ENCODE measurements at places on chromosomes 16 and 17. TPM values are rescaled to one million over a fixed set of nuclear protein-coding genes. Genes with fewer than 3 reads are reported as not detected.

Gene SLC35B1
- total RNA-seq, result 84.7 TPM

Gene KRTAP2-3
- total RNA-seq, result not detected

Gene CUEDC1
- 16.4 TPM for total RNA-seq

Gene SMIM5
- total RNA-seq, result not detected

Gene SRR
- 23.2 TPM for total RNA-seq

Gene SOX15
- total RNA-seq, result not detected

Gene FAM20A
- not detected for total RNA-seq

Gene TMEM235
- not detected for total RNA-seq

Gene IGSF6
- total RNA-seq, result not detected

Gene GTF3C1
- 84.8 TPM for total RNA-seq

Gene RGS11
- 1.1 TPM for total RNA-seq

Gene PIK3R5
- not detected for total RNA-seq

Gene TOP2A
- 134 TPM for total RNA-seq

Gene CDC6
- 29.1 TPM for total RNA-seq

Gene NPTX1
- 0.15 TPM for total RNA-seq

Gene PERCC1
- not detected for total RNA-seq

Gene CCL17
- not detected for total RNA-seq

Gene ST6GALNAC2
- total RNA-seq, result 2.2 TPM

Gene ITGAL
- 0.05 TPM for total RNA-seq

Gene AANAT
- not detected for total RNA-seq

Gene CLEC18B
- total RNA-seq, result not detected

Gene ODAD4
- total RNA-seq, result not detected

Gene NPIPA7
- total RNA-seq, result 10.9 TPM

Gene DHRS7C
- not detected for total RNA-seq

Gene ZFPM1
- total RNA-seq, result 0.93 TPM

Gene TRIM65
- 30.6 TPM for total RNA-seq

Gene PRR35
- total RNA-seq, result not detected

Gene TBX6
- 0.10 TPM for total RNA-seq

Gene ASPA
- not detected for total RNA-seq

Gene ABCA10
- 0.39 TPM for total RNA-seq

Gene PRDM7
- total RNA-seq, result not detected

Gene SLC4A1
- not detected for total RNA-seq

Gene PRKCA
- total RNA-seq, result 14.3 TPM

Gene KCNJ16
- not detected for total RNA-seq

Gene KSR1
- 15.4 TPM for total RNA-seq

Gene ATAD5
- total RNA-seq, result 7.4 TPM

Gene MEIOC
- total RNA-seq, result not detected

Gene C16orf87
- total RNA-seq, result 8.2 TPM
